NCI-H524 treated with DMSO at 0.1 percent for 48 hours (cell line): ENCODE measurements at places on chromosomes 12 and 14.

DNA sequence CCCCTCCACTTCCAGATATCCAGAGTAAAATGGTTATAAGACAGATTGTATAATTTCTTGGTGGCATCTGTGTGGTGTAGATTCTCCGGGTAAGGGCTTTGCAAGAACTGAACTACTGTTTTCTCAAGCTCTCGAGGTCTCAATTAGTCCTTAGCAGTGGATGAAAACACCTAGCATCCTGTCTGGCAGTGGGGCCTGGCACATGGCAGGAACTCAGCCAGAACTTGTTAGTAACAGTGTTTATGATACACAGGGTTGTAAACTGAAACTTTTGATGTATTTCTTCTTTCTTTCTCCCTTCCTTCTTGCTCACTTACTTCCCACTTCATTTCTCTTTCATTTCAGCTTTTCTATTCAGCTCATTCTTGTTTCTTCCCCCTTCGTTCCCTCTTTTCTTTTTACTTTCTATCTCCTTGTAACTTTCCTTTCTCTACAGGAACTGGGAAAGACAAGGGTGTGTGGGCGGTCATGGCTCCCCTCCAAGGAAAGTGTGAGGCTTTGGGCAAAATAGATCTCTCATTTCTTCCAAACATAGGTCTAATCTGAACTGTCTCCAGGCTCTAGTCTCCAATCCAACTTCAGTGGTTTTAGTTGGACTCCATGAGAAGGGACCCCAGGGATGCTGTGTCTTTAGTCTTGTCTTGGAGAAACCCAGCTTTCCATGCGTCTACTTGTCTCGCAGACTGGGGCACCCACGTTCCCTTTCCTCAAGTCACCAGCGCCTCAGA is 159.7 kb downstream of the PAH start:
- DNase-seq = no peak

DNA sequence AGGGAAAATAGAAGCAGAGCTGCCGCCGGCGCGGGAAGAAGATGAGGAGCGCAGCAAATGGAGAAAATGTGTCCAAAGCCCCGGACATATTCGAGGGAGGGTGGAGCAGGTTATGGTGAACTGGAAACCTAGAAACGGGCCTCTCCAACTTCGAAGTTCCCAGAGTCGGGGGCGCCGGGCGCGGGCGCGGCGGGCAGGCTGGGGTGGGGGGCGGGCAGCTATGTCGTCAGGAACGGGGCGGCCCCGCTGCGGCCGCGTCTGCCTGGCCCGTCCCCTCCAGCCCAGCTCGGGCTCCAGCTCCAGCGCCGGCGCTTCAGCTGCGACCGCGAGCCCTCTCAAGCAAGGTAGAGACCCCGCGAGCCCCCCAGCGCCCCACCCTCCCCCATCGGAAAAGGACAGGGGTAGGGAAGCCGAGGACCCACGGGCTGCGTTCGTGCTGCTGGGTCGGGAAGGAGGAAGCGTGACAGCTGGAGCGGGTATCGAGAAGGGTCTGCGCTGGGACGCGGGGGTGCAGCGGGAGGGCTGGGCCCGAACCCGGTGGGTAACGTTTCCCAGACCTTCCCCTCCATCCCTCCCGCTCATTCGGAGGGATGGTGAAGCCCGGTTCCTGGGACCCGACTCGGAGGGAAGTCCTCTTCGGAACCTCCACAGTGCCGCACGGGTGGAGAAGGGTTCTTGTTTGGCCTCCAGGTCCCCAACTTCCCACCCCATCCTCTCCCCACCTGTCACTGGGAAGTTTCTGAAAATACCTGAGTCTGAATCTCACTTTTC is 1.0 kb downstream of the DGKA start:
- DNase-seq = no peak

GRCh38 chr12:96068111-96068510 is 32.7 kb upstream of the LTA4H start:
- DNase-seq = no peak

GRCh38 chr14:103530390-103530789 is 1.4 kb downstream of the TRMT61A start:
- no peak for DNase-seq

GRCh38 chr12:72273851-72274351 is 1.7 kb downstream of the TRHDE start:
- no peak for DNase-seq

DNA sequence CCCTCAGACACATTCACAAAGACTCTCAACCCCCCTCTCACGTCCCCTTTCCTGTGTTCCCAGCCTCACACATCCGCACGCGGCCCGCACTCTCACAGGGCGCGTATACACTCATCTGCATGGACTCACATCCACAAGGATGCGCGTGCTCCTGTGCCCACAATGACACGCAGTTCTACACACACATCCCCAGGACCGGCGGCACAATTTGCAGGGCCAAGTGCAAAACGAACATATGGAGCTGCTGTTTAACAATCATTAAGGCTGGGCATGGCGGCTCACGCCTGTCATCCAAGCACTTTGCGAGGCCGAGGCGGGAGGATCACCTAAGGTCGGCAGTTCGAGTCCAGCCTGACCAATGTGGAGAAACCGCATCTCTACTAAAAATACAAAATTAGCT is 36.4 kb upstream of the EML1 start:
- DNase-seq = no peak

- DNase-seq = no peak
Measured at GRCh38 chr12:71063087-71063486, 94.7 kb downstream of the TSPAN8 start.

DNA sequence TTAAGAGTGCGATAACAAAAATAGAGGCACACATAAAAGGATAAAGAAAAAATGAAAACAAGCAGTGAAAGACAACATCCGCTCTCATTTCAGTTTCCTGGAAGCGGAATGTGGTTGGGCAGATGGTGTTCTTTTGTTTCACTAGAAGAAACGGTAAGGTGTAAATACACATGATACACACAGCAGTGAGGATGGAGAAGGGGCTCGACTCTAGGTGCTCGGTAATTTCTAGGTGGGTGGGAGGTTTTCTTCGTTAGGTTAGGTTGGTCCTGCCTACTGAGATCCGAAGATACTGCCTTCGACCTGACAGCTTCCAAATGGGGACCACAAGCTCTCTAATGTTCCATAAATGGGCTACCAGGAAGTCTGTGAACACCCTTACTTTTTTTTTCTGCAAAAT is 1082.5 kb downstream of the BCL11B start:
- DNase-seq = no peak

DNA sequence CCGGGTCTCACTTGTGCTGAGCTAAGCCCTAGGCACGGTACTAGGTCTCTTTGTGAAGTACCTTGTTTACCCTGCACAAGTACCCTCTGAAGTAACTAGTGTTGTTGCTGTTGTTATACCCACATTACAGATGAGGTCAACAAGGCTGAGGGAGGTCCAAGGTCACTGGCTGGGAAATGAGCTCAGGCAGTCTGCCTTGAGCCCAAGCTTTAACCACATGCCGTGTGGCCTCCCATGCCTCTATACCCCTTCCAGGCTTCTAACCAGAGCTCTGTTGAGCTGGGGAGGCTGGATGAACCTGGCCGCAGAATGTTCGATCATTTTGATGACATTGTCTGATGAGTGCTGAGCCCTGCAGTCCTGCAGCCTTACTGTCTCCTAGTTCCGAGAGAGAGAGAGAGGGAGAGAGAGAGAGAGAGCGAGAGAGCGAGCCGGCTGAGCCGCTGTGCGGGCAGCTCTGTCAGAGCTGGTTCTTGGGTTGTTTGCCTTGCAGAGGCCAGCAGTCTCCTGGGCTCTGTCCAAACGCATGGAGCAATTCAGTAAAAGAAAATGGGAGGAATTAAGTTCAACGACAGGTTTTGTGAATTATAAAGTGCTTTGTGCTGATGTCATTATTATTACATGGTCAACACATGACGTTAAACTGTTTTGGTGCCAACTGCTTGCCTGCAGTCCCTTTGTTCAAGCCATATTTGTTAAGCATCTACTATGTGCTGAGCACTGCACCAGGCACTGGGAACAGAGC is 13.1 kb downstream of the JDP2 start:
- DNase-seq = no peak

GRCh38 chr12:27434673-27435565 is 11.6 kb upstream of the SMCO2 start:
- DNase-seq = no peak

DNA sequence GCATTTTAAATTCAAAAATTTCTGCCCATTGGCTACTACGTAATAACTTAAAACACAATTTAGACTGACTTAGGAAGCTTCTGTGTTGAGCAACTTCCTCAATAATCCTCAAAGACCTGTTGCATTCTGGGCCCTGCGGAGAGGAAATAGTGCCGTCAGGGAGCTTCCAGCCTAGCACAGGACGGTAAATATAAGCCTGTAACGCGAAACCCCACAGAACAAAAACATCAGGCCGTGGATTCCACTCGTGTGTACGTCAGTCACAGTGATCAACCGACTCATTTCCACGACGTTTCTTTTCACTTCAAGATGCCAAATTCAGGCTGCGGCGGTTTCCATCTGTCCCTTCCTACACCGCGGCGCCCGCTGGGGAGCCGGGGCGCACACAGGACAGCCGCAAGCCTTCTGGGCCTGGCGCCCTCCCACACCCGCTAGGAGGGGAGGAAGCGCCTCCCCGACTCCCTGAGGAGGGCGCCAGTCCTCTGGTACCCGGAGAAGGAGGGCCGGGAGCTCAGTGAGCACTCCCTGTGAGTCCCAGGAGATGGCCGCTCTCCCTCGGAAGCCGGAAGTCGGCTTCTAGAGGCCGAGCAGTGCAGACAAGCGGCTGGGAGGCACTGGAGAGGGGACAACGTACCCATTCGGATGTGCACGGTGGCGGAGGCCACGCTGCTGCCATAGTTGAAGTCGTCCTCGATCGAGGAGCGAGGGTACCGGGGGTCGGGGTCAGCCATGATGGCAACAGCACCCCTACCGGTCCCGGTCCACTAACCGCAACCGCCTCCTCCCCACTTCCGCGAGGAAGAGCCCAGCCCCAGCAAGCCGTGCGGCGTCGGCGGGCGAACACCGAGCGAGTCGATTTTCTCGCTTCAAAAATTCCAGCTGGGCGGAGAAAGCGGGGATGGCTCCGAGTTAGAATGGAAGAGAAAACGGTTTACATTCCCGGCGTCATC is at the start of gene TMBIM4:
TSS of gene TMBIM4 (minus strand) at position 776 of the 950 bp plus-strand sequence. CDS start at position 731, 45 bp downstream.
- DNase-seq = peak; percentile 64

DNA sequence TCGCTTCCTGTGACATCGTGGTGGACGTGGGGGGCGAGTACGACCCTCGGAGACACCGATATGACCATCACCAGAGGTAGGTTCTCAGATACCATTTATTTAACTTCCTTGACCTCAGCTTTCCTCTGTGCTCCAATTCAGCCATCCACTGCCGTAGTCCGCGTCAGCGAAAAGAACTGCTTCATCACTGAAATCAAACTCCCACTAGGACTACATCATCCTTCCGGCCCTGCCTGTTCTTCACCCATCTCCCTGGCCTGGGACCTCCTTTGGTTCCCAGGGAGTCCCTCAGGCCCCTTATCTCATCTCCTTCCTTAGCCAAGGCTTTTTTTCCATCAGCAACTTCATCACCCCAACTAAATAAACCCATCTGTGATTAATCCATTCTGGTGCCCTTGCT is 692 bp downstream of the MYG1 start:
- no peak for DNase-seq

GRCh38 chr12:32662665-32663064 is 16.4 kb upstream of the DNM1L start:
- no peak for DNase-seq

- DNase-seq = no peak
Measured at GRCh38 chr14:50762931-50763300, 68.0 kb downstream of the NIN start.

GRCh38 chr12:570435-570920 is 92.8 kb downstream of the NINJ2 start:
- DNase-seq = no peak

GRCh38 chr12:27635349-27635972 is 60.8 kb upstream of the REP15 start:
- peak; percentile 4 for DNase-seq

DNA sequence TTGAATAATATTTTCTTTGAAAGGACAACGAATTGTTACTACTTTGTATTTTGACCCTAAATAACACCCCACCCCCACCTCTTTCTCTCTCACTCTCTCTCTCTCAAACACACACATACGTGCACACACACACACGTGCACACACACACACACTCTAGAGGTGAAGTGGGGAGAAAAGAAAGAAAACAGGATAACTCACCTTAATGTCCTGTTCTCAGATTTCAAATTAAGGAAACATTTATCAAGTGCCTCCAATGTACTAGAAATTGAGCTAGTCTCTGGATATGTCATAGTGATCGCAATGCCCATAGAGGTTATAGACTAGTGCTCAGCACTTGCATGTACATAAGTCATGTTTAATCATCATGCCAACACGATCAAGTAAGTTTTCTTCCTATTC is 1483.6 kb upstream of the SEL1L start:
- no peak for DNase-seq

DNA sequence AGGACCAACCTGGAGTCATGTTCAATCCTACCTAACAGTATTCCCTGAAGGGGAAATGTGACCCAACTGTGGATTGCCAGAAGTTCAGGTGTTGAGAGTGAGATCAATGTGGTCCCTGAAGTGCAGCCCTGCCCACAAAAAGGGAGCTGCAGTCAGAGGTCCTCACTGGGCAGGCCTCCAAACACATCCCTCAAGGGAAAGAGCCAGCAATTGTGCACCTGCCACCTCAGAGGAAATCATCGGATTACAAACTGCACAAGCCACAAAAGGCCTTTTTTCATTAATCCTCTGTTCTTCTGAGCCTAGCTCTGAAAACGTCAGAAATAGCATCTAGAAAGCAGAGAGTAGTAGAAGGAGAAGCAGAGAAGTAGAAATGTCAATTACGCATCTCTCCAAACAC is 10.8 kb upstream of the MDM1 start:
- no peak for DNase-seq

DNA sequence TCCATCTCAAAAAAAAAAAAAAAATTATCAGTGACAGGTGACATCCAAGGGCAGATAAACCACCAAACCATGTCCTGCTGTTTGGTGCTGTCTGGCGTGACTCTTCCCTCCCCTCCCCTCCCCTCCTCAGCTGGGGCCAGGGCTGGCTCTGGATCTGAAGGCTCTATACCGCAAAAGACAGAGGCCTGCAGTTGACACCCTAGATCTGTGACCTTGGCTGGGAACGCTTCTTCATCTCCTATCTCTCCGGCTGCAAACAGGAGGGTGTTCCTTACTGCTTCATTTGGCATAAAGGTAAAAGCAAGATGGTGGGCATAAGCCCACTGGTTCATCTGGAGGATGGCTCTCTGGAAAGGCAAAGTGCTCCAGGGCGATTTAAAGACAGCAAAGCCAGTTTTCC is 126.8 kb upstream of the PRMT8 start:
- no peak for DNase-seq

DNA sequence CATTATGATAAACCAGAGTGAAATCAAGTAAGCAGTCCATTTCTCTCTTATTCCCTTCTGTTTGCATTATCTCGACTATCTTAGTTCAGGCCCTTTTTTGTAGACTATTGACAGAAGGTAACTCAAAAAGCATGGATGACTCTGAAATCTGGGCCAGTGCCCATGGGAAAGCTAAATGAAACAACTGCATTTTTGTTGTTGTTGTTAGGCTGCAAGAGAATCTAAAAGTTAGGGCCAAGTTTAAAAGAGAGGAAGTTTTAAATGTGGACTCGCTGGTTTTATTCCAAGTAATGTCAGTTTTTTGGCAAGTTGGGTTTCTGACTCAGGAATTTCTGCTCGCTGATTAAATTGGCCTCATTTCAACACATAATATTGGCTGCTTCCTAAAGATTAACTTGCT is 201.1 kb downstream of the PIK3C2G start:
- no peak for DNase-seq
